KG1 (cell line): ENCODE measurements at places on chromosomes 7 and 10.

GRCh38 chr10:79405221-79405994 is 40.0 kb downstream of the ZCCHC24 start:
- no peak for DNase-seq

DNA sequence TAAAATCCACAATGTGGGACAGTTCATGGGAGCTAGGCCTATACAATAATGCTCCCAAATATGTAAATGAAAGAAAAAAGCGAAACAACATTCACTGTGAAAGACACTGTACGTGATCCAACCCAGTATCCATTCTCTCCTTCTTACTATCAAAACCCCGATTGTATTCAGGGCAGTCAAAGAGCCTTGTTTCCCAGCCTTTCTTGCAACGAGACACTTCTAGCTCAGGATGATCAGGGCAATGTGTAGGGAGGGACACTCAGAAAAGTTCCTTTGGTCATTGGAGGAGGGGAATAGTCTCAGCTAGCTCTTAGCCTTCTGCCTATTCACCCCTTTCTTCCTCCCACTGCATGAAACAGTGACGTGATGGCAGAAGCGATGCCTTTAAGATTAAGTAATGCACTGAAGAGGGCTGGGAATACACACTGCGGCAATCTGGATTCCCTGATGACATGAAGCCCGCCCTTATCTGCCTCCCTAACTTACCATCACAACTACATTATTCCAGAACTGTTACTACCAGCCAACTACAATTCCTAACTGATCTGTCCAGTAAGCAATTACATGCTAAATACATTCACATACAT is 27.3 kb downstream of the UBE2H start:
- DNase-seq: no peak

GRCh38 chr7:82049442-82049841 is 279.6 kb upstream of the HGF start:
- DNase-seq: no peak

GRCh38 chr7:45126920-45127319 is 15.4 kb upstream of the TBRG4 start:
- DNase-seq: no peak

GRCh38 chr10:62820586-62820985 is 4.4 kb upstream of the EGR2 start:
- no peak for DNase-seq

GRCh38 chr10:122494833-122495232 is 33.5 kb downstream of the HTRA1 start:
- no peak for DNase-seq

GRCh38 chr7:28837216-28837615 is 120.9 kb downstream of the TRIL start:
- DNase-seq: no peak

DNA sequence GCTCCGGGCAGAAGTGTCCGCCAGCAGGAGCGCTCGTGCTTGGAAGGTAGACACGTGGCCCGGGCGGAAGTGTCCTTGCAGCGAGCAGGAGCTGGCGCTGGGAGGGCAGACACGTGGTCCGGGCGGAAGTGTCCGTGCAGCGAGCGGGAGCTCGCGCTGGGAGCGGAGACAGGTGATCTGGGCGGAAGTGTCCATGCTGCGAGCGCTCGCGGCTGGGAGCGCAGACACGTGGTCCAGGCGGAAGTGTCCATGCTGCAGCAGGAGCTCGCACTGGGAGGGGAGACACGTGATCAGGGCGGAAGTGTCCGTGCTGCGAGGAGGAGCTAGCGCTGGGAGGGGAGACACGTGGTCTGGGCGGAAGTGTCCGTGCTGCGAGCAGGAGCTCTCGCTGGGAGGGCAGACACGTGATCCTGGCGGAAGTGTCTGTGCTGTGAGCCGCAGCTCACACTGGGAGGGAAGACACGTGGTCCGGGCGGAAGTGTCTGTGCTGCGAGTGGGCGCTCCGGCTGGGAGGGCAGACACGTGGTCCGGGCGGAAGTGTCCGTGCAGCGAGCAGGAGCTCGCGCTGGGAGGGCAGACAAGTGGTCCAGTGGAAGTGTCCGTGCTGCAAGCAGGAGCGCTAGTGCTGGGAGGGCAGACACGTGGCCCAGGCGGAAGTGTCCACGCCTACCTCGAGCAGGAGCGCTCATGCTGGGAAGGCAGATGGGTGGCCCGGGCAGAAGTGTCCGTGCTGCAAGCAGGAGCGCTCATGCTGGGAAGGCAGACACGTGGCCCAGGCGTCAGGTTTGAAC is 41.1 kb upstream of the PRKAR1B start:
- no peak for DNase-seq

DNA sequence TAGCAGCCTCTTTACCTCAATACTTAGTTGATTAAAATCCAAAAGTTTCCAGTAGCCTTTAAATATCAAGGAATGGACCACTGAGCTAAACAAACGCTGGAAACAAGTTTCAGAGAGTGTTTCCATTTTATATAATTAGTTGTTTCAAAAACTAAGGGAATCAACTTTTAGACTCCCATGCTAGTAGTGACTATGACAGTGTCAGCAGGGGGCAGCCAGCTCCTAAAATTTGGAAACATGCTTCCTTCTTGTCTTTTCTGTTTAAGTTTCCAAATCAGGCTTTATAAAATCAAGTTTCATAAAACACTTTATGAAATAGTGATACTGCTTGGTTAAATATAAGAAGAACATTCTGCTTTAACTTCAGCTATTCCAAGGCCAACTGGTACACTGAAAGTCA is 138.2 kb upstream of the TMEM229A start:
- DNase-seq: peak; percentile 1

GRCh38 chr7:31688372-31688771 is 1.4 kb downstream of the PPP1R17 start:
- DNase-seq: no peak

GRCh38 chr10:128713471-128713870 is 587.2 kb upstream of the MKI67 start:
- DNase-seq: no peak

DNA sequence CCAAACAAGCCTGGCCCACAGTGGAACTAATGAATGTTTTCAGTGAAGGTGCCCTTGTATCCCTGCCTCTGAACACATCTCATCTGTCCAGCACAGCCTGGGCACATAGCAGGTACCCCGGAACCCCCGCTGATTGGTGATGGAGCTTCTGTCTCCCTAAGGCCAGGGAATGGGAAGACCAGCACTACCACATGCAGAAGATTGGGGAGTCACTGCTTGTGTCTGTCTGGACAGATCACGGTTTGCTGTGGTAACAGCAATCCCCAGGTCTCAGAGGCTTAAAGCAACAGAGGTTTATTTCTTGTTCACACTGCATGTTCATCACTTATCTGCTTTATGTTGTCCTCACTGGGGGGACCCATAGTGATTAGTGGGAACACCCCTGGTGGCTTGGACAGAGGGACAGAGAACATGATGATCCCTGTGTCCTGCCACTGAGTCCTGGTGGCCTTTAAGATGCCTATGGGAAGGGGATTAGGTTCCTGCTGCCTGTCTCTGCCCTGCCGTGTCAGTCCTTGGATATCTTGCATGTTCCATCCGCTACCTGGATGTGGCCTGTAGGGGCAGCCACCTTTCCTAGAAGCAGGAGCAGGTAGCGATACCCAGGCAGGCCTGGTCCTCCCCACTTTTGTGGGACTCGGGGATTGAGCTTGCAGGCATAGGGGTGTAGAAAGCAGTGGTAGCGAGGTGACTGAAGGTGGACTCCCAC is 3.6 kb downstream of the TSPAN14 start:
- no peak for DNase-seq

GRCh38 chr7:115689941-115690340 is 340.6 kb downstream of the TFEC start:
- DNase-seq: no peak

GRCh38 chr7:3527496-3528124 is 226.6 kb downstream of the SDK1 start:
- DNase-seq: no peak

- no peak for DNase-seq
Observed at GRCh38 chr10:86586516-86586915, 64.9 kb upstream of the WAPL start.

DNA sequence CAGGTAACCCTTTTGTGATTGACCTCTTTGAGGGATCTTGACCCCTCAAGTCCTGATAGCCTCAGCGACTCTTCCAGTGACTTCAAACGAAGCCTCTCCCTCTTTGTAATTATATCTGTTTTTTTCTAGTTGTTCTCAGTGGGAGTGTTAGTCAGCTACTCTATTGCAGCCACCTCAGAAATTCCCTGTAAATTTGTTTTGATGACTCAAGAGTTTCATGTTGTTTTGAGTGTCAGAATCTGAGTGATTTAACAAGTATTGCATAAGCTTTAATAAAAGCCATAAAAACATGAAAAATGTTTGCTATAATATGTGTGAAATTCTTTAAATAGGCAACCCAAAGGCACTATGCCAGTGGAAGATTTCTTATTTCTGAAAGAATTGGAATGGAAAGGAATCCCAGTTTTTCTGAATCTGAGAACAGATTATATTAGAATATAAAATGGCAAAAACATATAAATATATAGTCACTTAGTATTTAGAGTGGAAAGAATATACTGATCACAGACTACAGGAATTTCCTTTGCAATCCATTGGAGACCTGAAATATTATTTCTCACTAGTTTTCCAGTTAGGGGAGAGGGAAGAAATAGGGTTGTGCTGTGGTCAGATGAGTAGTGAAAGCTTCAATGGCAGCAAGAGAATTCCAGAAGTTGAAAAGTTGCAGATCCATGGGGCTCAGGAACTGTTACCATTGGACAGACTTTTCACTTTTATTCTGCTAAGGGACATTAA is 94.4 kb upstream of the SEMA3C start:
- DNase-seq: no peak

DNA sequence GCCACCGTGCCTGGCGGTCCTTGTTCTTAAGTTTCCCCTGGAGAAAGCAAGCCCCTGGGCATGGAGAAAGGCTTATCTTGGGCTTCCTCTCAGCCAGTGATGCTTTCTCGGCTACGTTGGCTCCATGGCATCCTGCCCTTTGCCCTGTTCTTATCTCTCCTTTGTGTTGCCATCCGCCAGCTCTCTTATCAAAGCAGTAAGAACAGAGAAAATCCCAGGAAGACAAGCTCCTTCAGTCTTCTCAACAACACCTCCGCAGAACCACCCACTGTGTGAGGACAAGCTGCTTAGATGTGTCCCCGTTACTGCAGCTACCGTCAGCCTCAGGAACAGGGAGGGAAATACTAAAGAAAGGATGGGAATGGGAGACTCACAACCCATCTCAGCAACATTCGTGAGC is 3.3 kb downstream of the PLEKHS1 start:
- no peak for DNase-seq

- DNase-seq: no peak
Observed at GRCh38 chr10:28459453-28460144, 73.3 kb upstream of the WAC start.

GRCh38 chr7:74412056-74412455 is 41.6 kb upstream of the GTF2IRD1 start:
- DNase-seq: no peak

- DNase-seq: no peak
Observed at GRCh38 chr7:130400120-130400572, 19.9 kb downstream of the CPA1 start.

DNA sequence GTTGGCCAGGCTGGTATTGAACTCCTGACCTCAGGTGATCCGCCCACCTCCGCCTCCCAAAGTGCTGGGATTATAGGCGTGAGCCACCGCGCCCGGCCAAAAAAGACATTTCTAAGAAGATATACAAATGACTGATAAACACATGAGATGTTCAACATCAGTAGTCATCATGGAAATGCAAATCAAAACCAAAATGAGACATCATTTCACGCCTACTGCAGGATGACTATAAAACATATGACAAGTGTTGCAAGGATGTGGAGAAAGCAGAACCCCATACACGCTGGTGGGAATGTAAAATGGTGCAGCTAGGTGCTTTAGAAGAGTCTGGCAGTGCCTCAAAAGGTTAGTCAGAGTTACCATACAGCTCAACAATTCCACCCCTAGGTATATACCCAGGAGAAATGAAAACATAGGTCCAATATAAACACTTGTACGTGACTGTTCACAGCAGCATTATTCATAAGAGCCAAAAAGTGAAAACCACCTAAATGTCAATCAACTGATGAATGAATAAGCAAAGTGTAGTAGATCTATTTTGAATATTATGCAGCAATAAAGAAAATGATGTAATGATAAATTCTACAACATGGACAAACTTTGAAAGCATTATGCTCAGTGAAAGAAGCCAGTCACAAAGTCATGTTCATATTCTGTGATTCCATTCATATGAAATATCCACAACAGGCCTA is 24.5 kb downstream of the TMEM209 start:
- no peak for DNase-seq

- DNase-seq: no peak
Observed at GRCh38 chr10:28959850-28960501, 282.7 kb downstream of the BAMBI start.

DNA sequence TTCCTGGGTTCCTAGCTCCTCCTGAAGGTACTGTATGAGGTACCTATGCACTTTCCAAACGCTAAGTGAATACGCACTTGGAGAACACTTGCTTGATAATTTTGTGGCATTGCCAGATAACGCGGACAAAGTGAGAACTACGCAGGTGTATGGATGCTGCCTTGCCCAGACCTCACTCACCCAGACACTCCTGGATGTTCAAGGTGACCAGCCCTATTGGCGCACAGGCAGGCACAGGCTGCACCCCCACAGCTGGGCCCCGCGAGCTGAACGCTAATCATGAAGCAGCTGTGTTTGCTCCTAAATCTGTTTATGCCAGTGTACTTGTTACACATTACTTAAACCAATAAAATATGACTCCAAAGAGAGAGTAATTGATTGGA is 27.3 kb downstream of the DIP2C start:
- DNase-seq: no peak

- DNase-seq: no peak
Observed at GRCh38 chr7:2017481-2017891, 215.3 kb downstream of the MAD1L1 start.

GRCh38 chr10:64873088-64873487 is 1351.9 kb downstream of the REEP3 start:
- DNase-seq: no peak
